Stimulated activated naive B cell treated with anti-CD40 and anti-IgM and Interleukin-4, amounts not matched to agents 10 μg/mL and 1 μg/mL and 100 μg/mL, for 72 hours (primary cell): ENCODE measurements at places on chromosomes 12 and 14.

GRCh38 chr12:130157998-130158753 is 4.1 kb upstream of the FZD10 start:
- no peak for DNase-seq

DNA sequence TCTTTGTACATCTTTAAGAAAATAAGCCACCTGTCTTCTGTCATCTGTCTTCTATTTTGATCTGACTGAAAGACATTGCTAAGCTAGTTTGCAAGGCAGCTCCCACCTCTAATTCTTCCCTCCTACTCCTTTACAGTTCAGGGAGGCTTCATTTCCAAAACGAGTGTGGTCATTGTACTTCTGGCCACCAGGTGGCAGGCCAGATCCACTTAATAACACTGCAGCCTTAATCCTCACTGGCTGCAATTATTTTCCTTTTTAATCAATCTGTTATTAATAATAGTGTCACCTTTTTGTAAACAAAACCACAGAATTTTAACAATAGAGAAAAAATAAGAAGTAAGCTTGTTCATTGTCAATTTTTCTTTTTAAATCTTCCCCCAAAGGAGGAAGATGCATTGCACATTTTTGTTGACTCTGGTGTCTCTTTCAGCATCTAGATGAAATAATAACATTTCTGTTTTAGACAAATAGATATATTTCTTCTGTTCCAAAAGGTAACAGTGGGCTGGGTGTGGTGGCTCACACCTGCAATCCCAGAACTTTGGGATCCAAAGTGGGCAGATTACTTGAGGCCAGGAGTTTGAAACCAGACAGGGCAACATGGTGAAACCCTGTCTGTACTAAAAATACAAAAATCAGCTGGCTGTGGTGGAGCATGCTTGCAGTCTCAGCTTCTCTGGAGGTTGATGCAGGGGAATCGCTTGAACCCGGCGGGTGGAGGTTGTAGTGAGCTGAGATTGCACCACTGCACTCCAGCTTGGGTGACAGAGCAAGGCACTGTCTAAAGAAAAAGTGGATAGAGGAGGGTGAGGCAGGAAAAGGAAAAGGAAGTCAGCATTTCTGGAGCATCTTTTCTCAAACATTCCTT is 23.3 kb downstream of the GABARAPL1 start:
- no peak for DNase-seq

GRCh38 chr14:39006721-39007410 is 96.2 kb downstream of the SEC23A start:
- DNase-seq = no peak

- DNase-seq = no peak
These were observed 267 bp downstream of the CFAP251 start for GRCh38 chr12:121918679-121919038.

DNA sequence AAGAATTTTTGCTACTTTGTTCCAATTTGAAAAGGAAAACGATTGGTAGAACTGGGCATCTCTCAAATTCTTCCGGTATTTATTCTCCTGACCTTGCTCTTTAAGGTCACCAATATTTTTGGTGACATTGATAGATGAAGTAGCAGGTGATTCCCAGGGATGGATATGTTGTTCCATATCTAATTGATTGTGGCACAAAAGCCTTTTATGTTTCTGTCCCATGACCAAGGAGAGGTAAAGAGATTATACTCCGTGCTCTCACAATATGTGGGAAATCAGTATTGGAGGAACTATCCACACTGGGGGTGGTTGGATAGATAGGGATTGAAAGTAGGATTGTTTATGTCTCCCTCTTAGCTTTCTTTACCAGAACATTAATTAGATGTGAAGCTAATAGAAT is 61.7 kb upstream of the LRIG3 start:
- DNase-seq = no peak

- DNase-seq = no peak
These were observed 337.7 kb downstream of the EMP1 start for GRCh38 chr12:13534242-13534641.

DNA sequence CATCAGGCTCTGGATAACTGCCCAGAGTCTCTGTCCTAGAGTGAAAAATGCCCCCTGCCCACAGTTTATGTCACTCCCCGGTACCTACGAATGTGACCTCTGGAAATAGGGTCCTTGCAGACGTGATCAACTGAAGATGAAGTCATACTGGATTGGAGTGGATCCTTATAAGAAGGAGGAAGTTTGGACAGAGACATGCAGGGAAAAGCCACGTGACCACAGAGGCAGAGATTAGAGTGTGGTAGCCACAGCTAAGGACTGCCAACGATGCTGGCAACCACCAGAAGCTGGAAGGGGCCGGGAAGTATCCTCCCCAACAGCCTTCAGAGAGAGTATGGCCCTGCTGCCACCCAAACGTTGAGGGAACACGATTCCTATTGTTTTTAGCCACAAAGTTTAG is 101.2 kb upstream of the NCOR2 start:
- DNase-seq = no peak

- DNase-seq = no peak
These were observed 606 bp downstream of the TNFAIP2 start for GRCh38 chr14:103123634-103124500.

GRCh38 chr12:6200256-6201212 is at the start of gene CD9:
CD9 (plus strand) TSS chr12:6200400; CDS start chr12:6200500, 100 bp downstream.
- DNase-seq = no peak

GRCh38 chr12:70482764-70483163 is 116.7 kb downstream of the KCNMB4 start:
- DNase-seq = no peak

GRCh38 chr14:72503696-72504368 is 390.1 kb downstream of the DPF3 start:
- DNase-seq = no peak

GRCh38 chr12:113242560-113242959 is 21.3 kb downstream of the TPCN1 start:
- DNase-seq = no peak

DNA sequence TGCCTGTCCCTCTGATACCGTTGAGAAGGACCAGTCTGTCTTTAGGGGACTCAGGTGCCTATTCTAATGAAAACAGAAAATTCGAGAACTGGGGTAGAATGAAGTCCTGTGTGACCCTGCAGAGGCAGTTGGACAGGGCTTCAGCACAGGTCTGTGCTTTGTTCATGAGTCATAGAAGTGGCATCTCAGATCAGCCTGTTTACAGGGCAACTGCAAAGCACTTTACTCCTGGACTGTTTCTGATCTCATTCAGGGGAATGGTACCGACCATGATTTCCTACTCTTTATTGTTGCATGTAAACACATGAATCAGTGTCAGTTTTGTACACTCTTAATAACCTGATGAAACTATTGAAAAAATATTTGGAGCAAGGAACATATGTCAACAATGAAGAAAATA is 1517.0 kb downstream of the AACS start:
- no peak for DNase-seq

- DNase-seq = no peak
These were observed 575.3 kb downstream of the TMTC2 start for GRCh38 chr12:83261998-83262397.

DNA sequence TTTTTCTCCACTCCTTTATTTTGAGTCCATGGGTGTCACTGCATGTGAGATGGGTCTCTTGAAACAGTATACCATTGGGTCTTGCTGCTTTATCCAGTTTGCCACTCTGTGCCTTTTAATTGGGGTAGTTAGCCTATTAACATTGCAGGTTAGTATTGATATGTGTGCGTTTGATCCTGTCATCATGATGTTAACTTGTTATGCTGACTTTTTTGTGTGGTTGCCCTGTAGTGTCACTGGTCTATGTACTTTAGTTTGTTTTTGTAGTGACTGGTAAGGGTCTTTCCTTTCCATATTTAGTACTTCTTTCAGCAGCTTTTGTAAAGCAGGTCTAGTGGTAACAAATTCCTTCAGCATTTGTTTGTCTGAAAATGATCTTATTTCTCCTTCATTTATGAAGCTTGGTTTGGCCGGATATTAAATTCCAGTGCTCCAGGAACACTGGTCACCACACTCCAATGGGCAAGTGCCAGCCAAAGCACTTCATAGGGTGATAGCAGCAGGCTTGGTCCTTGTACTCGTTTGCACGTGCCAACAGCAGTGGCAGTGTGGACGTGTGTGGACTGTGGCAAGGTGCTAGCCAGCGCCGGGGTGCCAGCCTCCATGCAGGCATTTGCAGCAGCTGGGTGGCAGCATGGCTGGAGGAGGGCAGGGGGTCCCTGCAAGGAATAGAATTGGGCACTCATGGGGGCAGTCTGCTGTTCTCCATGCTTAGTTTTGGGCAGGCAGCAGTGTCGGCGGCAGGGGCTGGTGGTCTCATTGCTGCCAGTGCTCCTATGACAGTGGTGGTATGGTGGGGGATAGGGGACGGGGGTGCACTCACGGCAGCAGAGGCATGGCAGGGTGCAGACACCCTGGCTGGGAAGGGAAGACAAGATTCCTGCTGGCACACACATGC is 53.5 kb downstream of the FRS2 start:
- DNase-seq = no peak

DNA sequence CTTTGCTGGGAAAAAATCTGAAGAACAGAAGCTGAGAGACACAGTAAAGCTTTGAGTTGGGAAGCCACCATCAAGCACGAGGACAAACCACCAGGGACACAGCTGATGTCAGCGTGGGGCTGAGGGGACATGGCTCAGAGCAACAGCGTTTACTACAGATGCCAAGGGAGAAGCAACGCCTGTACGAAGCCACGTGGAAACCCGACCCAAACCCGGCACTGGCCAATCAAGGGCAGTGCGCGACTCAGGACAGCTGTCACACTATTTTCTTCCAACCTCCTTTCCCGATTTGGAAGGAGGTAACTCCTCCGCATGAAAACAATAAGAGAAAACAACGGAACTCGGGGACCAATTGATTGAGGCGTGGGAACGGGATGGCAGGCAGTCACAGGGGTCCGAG is 20.2 kb upstream of the CHGA start:
- DNase-seq = no peak

DNA sequence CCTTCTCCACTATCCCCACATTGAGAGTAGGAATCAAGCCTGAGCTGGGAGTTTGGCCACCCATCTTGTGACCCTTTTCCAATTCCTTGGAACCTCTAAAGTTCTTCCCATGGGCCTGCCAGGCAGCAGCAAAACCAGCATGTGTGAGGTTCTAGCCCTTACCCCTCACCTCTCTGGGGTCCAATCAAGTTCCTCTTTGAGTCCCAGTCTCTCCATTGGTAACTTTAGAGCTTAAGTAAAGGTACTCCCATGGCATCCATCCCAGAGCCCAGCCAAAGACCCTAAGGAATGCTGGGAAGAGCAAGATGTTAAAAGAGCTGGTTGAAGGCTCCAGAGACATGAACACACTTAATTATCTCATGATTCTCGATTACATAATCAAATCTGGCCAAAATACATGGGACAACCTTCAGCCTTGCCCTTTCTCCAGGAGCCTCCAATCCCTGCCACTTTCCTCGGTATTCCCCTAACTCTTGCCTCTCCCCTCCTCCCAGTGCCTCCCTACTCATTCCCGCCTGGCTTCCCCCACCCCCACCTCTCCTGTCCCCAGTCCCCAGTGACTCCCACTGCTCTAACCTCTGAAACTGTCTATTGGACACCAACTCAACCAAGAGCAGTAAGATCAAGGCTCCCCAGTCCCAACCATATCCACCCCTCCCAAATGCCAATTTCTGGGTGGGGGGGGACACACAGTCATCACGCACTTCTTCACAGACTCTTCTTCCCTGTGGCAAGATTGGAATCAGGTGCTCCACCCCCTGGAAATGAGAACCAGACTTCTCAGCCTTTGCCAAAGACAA is 4.8 kb upstream of the TNS2 start:
- no peak for DNase-seq

DNA sequence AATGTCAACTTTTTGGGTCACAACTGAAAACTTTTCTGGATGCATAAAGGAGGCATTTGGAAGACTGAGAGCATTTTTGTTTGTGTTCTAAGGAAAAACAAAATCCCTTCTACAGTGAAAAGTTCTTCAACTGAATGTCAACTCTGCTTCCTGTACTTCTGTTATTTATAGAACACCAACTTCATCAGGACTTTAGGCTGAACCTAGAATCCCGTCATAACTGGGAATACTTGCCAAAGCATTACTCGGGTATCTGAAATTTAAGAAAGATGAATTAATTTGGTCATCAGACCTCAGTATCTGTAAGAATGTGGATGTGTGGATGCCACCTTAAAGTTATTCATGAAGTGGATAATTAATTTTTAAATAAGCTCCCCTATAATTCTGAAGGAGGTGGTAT is 73.2 kb downstream of the FERMT2 start:
- DNase-seq = no peak

DNA sequence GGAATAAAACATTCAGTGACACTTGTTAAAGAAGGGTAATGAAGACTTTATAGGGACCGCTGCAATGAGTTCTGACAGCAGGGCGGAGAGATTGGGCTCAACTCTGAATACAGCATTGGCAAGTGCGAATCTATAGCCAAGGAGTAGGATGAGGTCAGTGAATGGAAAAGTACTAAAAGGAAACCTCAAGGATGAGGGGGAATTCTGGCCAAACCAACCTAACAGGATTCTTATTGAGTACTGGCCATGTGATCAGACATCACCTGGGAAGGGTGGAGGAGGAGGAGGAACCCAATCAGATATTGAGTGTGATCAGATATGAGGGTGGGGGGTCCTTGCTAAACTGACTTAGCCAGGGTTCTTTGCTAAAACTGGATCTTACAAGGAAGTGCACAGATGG is 31.0 kb downstream of the DRAM1 start:
- DNase-seq = no peak

- DNase-seq = no peak
These were observed 8.1 kb downstream of the COCH start for GRCh38 chr14:30882431-30882830.
